ENCODE measurements at places on chromosomes 3 and 15. TPM values are rescaled to one million over a fixed set of nuclear protein-coding genes. Genes with fewer than 3 reads are reported as not detected.
A peak's percentile ranks its signal among the peaks of the same experiment; 100 is the strongest.

DNA sequence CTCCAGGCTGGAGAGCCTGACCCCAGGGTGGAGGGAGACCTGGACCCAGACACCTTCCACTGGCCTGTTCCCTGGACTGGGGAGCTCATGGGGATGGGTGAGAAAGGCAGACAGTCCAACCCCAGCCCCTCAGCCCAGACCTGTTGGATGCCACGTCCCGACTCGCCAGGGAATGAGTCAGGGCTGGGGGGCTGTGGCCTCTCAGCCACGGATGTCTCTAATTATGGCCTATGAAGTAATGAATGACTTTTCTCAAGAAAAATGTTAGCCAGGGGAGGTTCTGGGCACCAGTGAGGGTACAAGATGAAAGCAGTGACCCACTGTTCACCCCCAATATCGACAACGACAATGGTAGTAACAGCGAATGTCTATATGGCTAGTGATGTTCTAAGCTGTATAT lies 107.0 kb upstream of the RPL32 start:
- DNase-seq, result no peak

The P3H2 gene
- total RNA-seq, result 0.40 TPM

- no peak for DNase-seq
Measured at GRCh38 chr3:53189276-53189675, 28.3 kb downstream of the PRKCD start.

- DNase-seq, result no peak
Measured at GRCh38 chr3:115254492-115255196, 107.6 kb upstream of the ZBTB20 start.

DNA sequence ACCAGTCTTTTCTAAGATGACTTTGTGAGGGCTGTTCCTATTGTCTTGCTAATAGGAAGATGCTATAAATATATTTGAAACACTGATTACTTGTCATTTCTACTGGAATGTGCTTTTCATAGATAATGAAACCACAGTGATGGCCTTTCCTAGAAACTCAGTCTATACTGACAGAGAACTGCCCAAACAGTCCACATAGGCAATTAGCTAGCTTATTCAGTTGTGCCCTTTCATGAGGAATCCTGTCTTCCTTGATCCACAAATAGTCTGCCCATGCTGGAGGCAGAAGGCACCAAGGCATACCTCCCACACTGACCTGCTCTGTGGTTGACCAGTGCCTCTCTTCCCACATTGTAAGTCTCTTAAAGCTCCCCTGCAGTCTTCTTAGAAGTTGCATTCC lies 135.9 kb downstream of the CMSS1 start:
- peak; percentile 19 for DNase-seq

DNA sequence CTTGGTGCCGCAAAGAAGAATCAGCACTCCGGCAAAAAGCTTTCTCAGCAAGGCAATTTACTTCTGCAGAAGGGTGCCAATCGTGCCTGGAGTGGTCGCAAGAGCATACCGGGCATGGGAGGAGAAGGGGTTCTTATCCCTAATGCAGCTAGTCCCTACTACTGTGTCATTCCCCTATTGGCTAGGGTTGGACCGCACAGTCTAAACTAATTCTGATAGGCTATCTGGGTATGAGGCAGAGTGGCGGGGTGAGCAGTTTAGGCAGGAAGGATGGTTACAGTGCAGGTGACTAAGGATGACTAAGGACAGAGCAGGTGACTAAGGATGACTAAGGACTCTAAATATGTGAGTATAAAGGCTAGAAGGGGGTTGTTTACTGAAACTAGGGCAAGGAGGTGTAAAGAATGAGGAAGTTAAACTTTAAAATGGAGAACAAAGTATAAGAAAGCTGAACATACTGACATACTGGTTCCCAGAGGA lies 52.9 kb downstream of the PGBD4 start:
- no peak for DNase-seq

Measured in K562 (cell line).